Small intestine (tissue), 16 donors: ENCODE measurements at places on chromosomes 5 and 9. TPM values are rescaled to one million over a fixed set of nuclear protein-coding genes. Genes with fewer than 3 reads are reported as not detected.

The FOXD1 gene
- 0.27 TPM for polyA plus RNA-seq

The SLC6A3 gene
- not detected for polyA plus RNA-seq

The ADGRD2 gene
- polyA plus RNA-seq: not detected

The ACTBL2 gene
- not detected for polyA plus RNA-seq

The LHX3 gene
- polyA plus RNA-seq: not detected

The FCN1 gene
- 1.1 TPM for polyA plus RNA-seq

The GPX3 gene
- polyA plus RNA-seq: 32.6 TPM

DNA sequence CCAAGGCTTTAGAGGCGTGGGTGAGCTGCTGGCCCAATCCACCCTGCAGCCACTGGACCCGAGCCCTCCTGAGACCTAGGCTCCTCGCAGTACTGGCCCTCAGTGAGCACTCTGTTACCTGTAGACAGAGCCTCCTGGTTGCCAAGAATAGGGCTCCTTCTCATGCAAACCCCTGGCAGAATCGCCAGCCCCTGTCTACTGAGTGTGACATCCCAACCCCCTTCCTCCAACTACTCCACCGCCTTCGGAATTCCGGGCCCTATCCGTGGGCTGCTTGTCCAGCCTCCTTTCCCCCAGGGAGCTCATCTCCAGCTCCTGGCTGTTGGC is 23.8 kb upstream of the COL5A1 start:
- no peak for DNase-seq

GRCh38 chr5:139836469-139837208 is 41.0 kb downstream of the PSD2 start:
- no peak for DNase-seq

DNA sequence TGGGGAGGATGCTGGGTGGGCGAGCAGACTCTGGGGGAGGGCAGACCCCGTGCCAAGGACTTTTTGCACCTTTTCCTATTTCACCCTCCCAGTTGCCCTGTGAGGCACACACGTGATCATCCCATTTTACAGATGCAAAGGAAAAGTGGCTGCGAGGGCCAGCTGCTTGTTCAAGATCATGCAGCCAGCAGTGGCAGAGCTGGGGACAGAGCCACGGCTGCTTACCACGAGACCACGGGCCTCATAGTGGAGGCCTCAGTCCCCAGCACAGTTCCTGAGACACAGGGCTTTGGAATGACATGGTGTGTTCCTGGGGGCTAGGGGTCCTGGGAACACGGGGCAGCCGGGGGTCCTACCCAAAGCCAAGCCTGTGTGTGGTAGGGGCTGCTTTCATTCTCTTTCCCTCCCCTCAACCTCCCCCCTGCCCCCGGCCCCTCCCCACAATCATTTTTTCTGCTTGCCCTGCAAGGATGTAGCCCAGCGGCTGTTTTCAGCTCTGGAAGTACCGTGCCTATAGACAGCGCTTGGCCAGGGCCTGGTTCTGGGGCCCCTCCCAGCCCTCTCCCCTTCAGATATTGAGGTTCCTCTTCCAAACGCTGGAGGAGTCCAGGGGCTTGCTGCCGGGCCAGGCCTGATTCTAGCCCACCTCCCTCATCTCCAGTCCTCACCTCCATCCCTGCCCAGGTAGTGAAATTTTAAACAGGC is 58.5 kb upstream of the IER5L start:
- no peak for DNase-seq

- DNase-seq: no peak
Observed at GRCh38 chr9:113793558-113793957, 82.6 kb upstream of the ZNF618 start.

- no peak for DNase-seq
Observed at GRCh38 chr5:180820788-180821321, 18.2 kb upstream of the MGAT1 start.

DNA sequence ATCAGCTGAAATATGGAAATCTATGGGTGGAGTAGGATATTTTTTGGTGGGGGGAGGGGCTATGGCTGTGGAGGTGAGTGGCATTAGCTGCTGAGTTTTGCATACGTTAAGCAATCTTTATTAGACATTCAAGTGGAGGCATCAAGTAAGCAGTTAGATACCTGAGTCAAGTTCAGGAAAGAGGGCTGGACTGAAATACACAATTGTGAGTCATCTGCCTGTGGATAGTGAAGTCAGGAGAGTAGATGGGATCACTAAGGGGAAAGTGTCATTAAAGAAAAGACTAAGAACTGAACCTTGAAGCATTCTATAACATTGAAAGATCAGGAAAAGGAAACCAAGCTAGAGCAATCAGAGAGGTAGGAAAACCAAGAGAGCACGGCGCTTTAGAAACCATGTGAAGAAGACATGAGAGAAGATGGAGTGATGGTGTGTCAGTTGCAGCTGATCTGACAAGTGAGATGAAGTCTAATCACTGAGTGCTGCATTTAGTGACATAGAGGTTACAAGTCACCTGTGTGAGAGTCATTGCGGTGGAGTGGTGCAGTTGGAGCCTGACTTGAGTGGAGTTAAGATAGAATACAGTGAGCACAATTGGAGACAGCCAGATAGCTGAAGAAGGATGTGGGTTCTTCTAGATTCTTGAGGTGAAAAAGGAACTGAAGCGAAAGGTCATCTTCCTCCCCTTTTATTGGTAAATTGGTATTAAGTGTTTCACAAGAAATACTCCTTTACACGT is 88.7 kb downstream of the PIP5K1B start:
- DNase-seq: peak; percentile 24

GRCh38 chr9:121610638-121610953 is 40.8 kb upstream of the DAB2IP start:
- DNase-seq: no peak

- DNase-seq: no peak
Observed at GRCh38 chr9:20632705-20633104, 10.4 kb upstream of the MLLT3 start.

- DNase-seq: no peak
Observed at GRCh38 chr9:16126042-16126441, 573.2 kb downstream of the CCDC171 start.

- no peak for DNase-seq
Observed at GRCh38 chr5:177361418-177362291, 3.9 kb downstream of the RGS14 start.

DNA sequence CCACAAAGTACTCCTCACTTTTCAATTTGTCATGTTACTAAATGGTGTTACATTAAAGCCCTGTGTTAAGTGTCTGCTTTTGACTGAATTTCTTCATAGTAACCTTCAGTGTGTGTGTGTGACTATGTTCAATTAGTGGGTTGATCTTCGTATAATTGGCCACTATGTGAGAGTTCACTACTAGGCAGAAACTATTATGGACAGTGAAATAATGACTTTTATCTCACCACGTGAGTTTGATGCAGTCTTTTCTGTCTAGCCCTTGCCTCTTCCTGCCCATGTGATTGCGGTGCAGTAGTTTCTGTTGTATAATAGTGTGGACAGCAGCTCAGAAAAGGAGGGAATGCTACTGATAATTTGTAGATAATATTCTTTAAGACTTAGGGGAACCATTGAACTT is 1.8 kb upstream of the MAML1 start:
- DNase-seq: no peak
